ENCODE measurements at places on chromosomes 1 and 21. TPM values are rescaled to one million over a fixed set of nuclear protein-coding genes. Genes with fewer than 3 reads are reported as not detected.

DNA sequence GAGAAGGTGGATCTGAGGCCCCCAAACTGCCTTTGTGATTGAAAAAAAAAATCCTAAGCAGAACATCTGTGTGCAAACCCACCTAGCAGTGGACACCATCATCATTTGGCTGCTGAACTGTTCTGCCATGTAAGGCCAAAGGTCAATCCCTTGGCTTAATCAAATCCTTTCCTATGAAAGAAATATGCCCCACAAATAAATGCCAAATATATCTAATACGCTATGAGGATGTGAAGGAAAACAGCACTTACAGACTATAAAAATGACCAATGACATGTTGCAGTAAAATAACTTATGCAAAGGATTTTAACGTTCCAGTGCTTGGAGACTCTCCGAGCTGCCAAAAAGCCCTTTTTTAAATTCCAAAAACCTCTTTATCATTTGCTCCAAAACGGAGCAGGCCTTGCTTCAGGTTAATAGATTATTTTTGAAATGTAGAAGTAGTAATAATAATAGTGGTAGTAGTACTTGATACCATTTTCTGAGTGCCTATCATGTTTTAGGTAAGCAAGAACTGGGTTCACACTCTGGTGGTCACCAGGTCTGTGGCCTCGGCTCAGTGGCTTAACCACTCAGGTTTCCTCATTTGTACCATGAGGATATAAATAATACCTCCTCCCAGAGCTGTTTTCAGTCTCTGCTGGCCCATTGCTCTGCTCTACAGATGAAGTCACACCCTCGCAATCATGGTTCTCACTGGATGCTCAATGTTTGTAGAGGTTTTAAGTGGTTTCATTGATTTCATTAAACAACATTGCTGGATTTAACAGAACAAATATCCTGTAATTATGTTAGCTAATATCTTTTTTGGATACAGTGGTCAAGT is 47.9 kb upstream of the EDEM3 start:
- peaks cover 2% of the 10 kb centered on the region for H3K27me3 ChIP-seq
- no peak for DNase-seq
- H3K4me1 ChIP-seq: peaks cover 5% of the 10 kb centered on the region
- no peak overlapping the region for H3K4me3 ChIP-seq
- H3K27ac ChIP-seq: no peak overlapping the region

DNA sequence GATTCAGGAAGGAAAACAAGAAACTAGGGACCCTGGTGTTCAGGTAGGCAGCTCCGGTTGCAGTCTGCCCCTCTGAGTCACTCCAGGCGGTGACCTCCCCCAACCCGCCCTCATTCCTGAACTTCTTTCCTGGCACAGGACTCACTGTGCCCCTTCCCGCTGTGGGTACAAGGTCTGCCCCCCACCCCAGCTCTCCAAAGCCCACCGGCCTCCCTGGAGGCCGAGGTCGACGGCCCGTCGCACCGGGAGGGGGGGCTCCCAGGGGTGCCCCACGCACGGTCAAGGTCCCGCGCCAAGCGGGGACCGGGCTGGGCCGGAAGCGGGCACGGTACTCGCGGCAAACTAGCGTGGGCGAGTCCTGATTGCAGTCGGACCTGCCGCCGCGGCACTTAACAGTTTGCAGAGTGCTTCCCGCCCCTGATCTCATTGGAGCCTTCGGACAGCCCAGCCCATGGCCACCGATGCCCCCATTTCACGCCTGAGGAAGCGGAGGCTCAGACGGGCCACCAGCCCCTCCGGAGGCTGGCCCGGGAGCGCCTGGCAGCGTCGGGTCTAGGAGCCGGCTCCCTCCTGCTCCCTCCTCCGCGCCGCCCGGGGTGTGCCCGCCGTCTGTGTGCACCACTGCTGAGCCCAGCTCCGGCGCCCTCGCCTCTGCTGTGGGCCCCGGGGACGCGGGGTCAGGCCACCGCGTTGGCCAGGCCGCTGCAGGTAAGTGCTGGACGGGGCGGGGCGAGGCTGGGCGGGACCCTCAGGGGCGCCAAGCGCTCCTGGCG is at the start of gene GJB3:
GJB3 (plus strand) TSS at position 144 of the 773 bp plus-strand sequence. CDS start 3,549 bp downstream, outside the sequence.
- no peak within 1 kb of the TSS for H3K27ac ChIP-seq
- peaks cover 12% of the 10 kb centered on the region for H3K27me3 ChIP-seq
- peak; percentile 29 for DNase-seq
- H3K36me3 ChIP-seq: peaks cover 4% of the 10 kb centered on the region

DNA sequence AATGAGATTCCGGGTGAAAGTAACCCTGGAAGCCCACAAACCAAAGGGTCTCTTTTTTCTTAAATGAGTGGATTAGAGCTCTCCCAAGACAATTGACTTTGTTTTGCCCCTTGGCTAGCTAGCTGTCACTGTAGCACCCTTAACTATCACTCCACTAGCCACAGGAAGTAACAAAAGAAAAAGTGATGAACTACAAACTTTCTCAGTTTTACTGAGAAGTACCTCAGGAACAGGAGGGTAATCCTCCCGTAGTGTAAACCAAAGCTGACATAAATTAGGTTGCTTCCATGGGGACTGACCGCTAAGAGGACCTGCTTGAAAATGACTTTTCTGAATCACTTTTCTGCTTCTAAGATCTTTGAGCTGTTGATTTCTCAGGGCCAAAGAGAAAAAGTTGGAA is 240.1 kb downstream of the BARHL2 start:
- H3K36me3 ChIP-seq: no peaks in the 10 kb centered on the region
- H3K4me3 ChIP-seq: no peak overlapping the region
- no peaks in the 10 kb centered on the region for H3K4me1 ChIP-seq
- no peaks in the 10 kb centered on the region for H3K27me3 ChIP-seq

GRCh38 chr1:200980873-200981272 is 42.6 kb downstream of the KIF21B start:
- no peak overlapping the region for H3K4me3 ChIP-seq
- no peak for DNase-seq
- peaks cover 16% of the 10 kb centered on the region for H3K36me3 ChIP-seq
- peaks cover 5% of the 10 kb centered on the region for H3K27me3 ChIP-seq
- no peak overlapping the region for H3K27ac ChIP-seq

GRCh38 chr1:2638466-2639115 is 5.8 kb upstream of the MMEL1 start:
- H3K4me3 ChIP-seq: no peak overlapping the region
- no peak overlapping the region for H3K27ac ChIP-seq
- H3K4me1 ChIP-seq: no peaks in the 10 kb centered on the region
- DNase-seq: no peak

- H3K27ac ChIP-seq: no peak overlapping the region
- no peaks in the 10 kb centered on the region for H3K27me3 ChIP-seq
- peaks cover 19% of the 10 kb centered on the region for H3K4me1 ChIP-seq
- no peak overlapping the region for H3K4me3 ChIP-seq
These were observed 97.3 kb downstream of the USP25 start for GRCh38 chr21:15826908-15827601.

DNA sequence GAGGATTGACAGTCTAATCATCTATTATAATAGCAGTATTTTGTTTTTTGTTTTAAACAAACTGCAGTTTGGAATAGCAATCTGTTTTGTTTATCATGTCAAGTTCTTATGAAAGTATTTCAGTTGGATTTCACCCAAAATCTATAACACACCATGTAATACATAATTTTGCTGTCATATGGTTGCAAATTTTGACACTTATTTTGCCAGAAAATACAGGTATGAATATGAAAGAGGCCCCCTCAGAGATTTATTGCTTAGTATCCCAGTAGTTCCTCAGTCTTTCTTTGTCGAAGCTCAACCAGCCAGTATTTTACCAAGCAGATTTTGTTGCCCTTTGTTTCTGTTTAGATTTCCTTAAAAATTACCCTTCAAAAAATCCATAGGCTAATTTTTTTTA is 317.5 kb upstream of the CXADR start:
- H3K27ac ChIP-seq: no peak overlapping the region
- no peak overlapping the region for H3K4me3 ChIP-seq
- no peaks in the 10 kb centered on the region for H3K27me3 ChIP-seq
- H3K4me1 ChIP-seq: no peaks in the 10 kb centered on the region

DNA sequence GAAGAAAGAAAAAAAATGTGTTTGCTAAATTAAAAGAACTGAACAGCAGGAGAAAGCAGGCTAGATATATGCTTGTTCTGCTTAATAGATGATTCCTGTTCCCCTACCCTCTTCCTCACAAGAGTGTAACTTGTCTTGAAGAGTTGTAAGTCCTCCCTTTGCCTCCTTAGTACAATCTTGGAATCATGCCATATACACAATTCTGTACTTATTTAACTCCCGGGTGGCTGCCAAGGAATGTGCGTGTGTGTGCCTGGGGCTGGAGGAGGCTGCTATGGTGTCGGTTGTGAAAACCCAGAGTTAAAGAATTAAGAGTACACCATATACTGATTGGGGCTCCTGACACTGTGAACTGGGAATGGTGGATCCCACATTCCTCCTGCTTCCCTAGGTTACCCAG is 194.2 kb downstream of the SIPA1L2 start:
- peaks cover 71% of the 10 kb centered on the region for H3K36me3 ChIP-seq
- peak overlapping the region; percentile 33 for H3K4me3 ChIP-seq
- H3K27ac ChIP-seq: peak overlapping the region; percentile 21

DNA sequence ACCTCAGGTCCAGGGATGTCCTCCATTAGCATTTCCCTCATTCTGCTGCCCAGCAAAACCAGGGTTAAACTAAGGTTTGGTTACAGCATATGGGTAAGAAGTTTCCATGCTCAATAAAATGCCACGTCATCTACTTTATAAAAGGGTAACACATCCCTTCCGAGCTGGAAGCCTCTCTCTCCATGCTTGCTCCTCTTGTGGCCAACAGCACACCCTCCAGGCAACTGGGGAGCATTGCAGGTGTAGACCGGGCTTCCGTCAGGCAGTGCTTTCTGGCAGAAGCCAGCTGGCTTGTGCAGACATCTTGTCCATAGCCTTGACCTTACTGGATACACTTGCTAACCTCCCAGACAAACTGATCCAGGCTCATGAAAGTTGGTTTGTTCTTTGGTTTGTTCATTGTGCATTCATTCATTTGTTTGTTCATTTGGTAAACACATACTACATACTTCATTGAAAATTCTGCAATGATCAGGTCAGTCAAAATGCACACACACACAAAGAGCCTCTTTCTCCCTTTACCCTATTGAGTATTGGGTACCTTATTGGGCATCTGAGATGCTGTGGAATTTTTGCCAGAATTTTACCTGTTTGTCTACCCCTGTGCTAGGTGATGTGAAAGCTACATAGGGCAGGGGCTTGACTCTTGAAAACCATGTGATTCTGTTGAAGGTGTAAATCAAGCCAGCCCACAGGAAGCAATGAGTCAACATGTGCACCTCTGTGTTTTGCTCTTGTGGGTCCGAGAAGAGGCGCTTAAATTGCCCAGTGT is 422.8 kb downstream of the CAMTA1 start:
- peaks cover 3% of the 10 kb centered on the region for H3K27me3 ChIP-seq
- H3K36me3 ChIP-seq: no peaks in the 10 kb centered on the region
- H3K27ac ChIP-seq: no peak overlapping the region
- DNase-seq: peak; percentile 87

- H3K27ac ChIP-seq: no peak overlapping the region
- no peak for DNase-seq
- H3K27me3 ChIP-seq: peaks cover 3% of the 10 kb centered on the region
These were observed 88.7 kb upstream of the IFFO2 start for GRCh38 chr1:19044975-19045831.

DNA sequence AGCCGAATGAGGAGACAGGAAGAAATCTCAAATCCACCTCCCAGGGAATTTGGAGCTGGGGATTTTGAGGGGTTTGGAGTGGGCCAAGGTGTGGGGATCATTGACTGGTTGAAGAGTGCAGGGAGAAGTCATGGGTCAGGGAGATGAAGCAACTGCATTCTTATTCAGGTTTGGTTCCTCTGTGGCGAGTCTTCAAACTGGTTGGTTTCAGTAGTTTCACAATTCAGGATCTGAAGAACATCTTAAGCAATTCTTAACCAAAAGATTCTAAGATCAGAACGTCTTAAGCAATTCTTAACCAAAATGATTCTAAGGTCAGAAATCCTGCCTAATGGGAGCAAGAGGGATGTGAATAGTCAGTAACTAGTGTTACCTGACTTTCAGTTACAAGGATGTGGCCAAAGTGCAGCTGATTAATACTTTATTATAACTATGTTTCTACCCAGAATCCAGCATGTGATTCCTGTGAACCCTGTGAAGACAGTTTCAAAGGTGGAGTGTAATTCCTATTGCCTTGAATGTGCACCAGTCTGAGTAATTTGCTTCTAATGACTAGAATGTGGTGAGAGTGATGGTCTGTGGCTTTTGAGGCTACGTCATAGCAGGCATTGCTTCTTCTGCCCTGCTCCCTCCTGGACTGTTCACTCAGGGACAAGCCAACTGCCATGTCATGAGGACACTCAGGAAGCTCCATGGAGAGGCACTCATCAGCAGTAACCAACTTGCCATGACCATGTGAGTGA is 61.2 kb downstream of the OLFML3 start:
- H3K27me3 ChIP-seq: peaks cover 3% of the 10 kb centered on the region
- no peak for DNase-seq
- no peak overlapping the region for H3K4me3 ChIP-seq

- H3K36me3 ChIP-seq: no peaks in the 10 kb centered on the region
- H3K4me3 ChIP-seq: no peak overlapping the region
- H3K27me3 ChIP-seq: peaks cover 6% of the 10 kb centered on the region
- DNase-seq: peak; percentile 92
- H3K27ac ChIP-seq: no peak overlapping the region
These were observed 21.8 kb upstream of the COL9A2 start for GRCh38 chr1:40338745-40339419.

GRCh38 chr1:67239738-67240137 is 67.9 kb upstream of the IL12RB2 start:
- no peaks in the 10 kb centered on the region for H3K4me1 ChIP-seq
- no peaks in the 10 kb centered on the region for H3K36me3 ChIP-seq
- no peak for DNase-seq
- no peaks in the 10 kb centered on the region for H3K27me3 ChIP-seq
- no peak overlapping the region for H3K27ac ChIP-seq

DNA sequence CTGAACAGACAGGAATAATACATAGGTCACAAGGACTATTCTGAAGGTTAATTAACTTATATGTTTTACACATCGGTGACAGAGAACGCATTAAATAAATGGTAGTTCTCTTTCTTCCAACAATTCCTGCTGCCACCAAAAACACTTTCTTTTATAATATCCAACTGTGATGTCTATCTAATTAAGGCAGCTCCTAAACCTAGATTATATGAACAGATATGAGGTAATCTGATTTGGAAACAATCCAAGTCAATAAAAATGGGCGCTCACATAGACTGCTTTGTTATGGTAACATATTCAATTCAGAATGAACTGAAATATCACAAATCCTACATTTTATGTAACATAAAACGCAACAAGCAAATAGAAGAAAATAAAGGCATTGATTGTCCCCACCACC is 16.0 kb downstream of the CYYR1 start:
- DNase-seq: no peak
- H3K27ac ChIP-seq: no peak overlapping the region
- peaks cover 48% of the 10 kb centered on the region for H3K36me3 ChIP-seq

- DNase-seq: no peak
- H3K27me3 ChIP-seq: no peaks in the 10 kb centered on the region
- H3K4me3 ChIP-seq: no peak overlapping the region
- no peak overlapping the region for H3K27ac ChIP-seq
- no peaks in the 10 kb centered on the region for H3K4me1 ChIP-seq
These were observed 58.8 kb upstream of the PTGFR start for GRCh38 chr1:78432016-78432415.

- H3K36me3 ChIP-seq: peaks cover 35% of the 10 kb centered on the region
- peak overlapping the region; percentile 88 for H3K4me3 ChIP-seq
- DNase-seq: no peak
- peak overlapping the region; percentile 61 for H3K27ac ChIP-seq
- H3K27me3 ChIP-seq: peaks cover 32% of the 10 kb centered on the region
These were observed 39.7 kb upstream of the WASF2 start for GRCh38 chr1:27529704-27530018.

GRCh38 chr1:17538428-17539117 is 925 bp upstream of the ARHGEF10L start:
- no peak overlapping the region for H3K27ac ChIP-seq
- H3K27me3 ChIP-seq: peaks cover 10% of the 10 kb centered on the region
- H3K4me3 ChIP-seq: peak overlapping the region; percentile 86
- peak; percentile 53 for DNase-seq
- H3K4me1 ChIP-seq: peaks cover 7% of the 10 kb centered on the region

TNFRSF9 gene
- 4.8 TPM for total RNA-seq

PRRX1 gene
- total RNA-seq: not detected

RPE65 gene
- total RNA-seq: not detected

LCE1E gene
- not detected for total RNA-seq

S100A7A gene
- not detected for total RNA-seq

All from endothelial cell (in vitro differentiated cells).